Activated T-cell treated with anti-CD3 and anti-CD28 coated beads, Interleukin-2, amount 50 U/mL, for 72 hours (primary cell): ENCODE measurements at places on chromosomes 11 and 22. TPM values are rescaled to one million over a fixed set of nuclear protein-coding genes. Genes with fewer than 3 reads are reported as not detected.

DNA sequence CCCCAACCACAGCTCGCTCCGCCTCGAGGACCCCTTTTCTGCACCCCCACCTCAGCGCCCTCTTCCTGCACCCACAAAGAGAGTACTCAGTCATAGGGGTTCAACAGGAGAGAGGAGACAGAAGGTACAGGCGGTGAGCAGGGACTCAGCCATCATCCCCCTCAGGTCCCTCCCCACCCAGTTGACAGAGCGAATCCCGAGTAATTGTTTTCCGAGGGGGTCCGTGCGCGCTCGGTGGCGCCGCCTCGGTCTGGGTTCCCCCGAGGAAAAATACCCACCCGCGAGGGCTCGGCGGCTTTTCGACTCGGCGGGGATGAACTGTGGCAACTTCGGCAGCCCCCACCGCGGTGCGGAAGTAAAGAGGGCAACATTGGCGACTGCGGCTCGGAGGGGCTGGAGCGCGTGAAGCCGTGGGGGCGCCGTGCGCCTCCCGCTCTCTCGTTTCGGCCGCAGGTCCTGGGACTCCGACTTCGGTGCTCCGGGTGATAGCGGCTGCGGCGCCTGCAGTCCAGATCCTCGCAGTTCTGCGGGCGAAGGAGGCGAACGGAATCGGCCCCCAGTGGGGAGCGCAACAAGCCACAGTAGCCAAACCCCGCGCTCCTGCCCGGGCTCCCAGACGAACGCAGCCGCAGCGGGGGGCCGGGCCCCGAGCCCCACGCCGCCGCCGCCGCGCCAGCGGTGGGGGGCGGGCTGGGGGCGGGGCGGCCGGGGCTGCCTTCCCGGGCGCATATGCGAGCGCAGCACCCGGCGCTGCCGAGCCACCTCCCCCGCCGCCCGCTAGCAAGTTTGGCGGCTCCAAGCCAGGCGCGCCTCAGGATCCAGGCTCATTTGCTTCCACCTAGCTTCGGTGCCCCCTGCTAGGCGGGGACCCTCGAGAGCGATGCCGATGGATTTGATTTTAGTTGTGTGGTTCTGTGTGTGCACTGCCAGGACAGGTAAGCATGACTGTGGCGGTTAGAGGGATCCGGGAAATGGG is at the start of gene NELL1:
TSS of gene NELL1 (plus strand) at position 743 of the 976 bp plus-strand sequence.
- H3K27me3 ChIP-seq, result peaks cover 74% of the 10 kb centered on the region
- H3K36me3 ChIP-seq, result no peaks in the 10 kb centered on the region
- peak within 1 kb of the TSS; percentile 50 for H3K4me3 ChIP-seq
- no peak for DNase-seq
- H3K27ac ChIP-seq, result no peak within 1 kb of the TSS
- no peaks in the 10 kb centered on the region for H3K4me1 ChIP-seq

GRCh38 chr11:85595285-85595884 is 31.8 kb downstream of the DLG2 start:
- no peak for DNase-seq
- H3K4me1 ChIP-seq, result no peaks in the 10 kb centered on the region
- H3K4me3 ChIP-seq, result no peak overlapping the region
- no peaks in the 10 kb centered on the region for H3K36me3 ChIP-seq
- H3K27me3 ChIP-seq, result no peaks in the 10 kb centered on the region

DNA sequence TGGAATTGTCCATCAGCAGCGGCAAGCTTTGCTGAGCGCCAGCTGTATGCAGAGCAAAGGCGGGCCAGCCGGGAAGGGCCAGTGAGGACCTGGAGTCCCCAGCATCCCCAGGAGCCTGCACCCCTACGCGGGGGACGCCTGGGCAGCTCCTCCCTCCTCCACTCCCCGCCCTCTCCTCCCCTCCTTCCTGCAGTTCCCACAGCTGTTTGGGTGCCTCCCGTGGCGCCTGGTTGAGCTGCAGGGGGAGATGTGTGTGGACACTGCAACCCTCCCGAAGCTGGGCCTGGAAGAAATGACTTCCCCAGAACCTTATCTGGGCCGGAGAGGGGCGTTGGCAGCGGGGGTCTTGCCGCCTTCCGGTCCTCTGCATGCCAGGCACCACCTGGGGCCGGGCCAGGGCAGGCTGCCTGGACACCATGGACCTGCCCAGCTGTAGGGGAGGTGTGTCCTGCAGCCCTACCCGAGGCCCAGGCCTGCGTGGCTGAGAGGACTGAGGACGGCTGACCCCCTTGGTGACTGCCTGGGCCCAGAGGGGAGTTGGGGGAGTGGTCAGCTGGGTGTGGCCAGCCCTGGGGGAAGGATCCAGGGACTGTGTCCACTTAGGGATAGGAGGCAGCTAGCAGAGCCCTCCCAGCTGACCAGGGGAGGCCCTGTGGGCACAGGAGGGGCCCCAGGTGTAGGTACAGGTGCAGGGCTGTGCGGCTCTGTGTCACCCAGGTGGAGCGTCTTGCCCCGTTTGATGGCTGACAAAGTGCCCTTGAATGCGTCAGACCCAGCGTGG is 16.8 kb upstream of the MUC6 start:
- H3K27me3 ChIP-seq, result no peaks in the 10 kb centered on the region
- no peaks in the 10 kb centered on the region for H3K36me3 ChIP-seq
- no peaks in the 10 kb centered on the region for H3K4me1 ChIP-seq
- H3K4me3 ChIP-seq, result no peak overlapping the region

DNA sequence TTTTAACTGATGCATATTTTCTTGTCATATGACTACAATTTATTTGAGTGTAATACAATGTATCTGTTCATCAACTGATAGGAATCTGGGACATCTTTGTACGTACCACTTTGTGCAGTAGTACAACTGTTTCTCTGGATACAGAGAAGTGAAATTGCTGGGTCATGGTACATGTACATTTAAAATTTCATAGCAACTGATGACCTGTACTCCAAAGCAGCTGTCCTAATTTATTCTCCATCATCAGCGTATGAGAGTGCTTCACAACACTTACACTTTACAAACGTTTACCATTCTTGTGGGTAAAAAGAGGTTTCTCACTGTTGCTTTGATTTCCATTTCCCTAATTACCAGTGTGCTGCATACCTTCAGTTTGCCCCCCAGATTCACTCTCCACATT is 552.8 kb upstream of the CADM1 start:
- peaks cover 6% of the 10 kb centered on the region for H3K27me3 ChIP-seq
- no peak overlapping the region for H3K4me3 ChIP-seq
- H3K4me1 ChIP-seq, result no peaks in the 10 kb centered on the region
- no peak overlapping the region for H3K27ac ChIP-seq

Gene MUC15
- not detected for total RNA-seq

DNA sequence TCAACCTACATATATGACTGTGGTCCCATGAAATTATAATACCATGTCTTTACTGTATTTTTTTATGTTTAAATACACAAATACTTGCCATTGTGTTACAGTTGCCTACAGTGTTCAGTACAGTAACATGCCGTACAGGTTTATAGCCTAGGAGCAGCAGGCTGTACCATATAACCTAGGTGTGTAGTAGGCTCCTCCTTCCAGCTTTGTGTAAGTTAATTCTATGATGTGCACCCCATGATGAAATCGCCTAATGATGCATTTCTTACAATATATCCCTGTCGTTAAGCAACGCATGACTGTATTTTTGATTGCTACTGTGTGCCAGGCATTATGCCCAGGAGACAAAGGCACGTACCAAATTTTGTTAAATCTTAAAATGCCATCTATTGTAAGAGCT is 163.7 kb downstream of the LDLRAD3 start:
- no peaks in the 10 kb centered on the region for H3K36me3 ChIP-seq
- no peak for DNase-seq
- no peak overlapping the region for H3K27ac ChIP-seq
- H3K27me3 ChIP-seq, result no peaks in the 10 kb centered on the region
- H3K4me3 ChIP-seq, result no peak overlapping the region
- H3K4me1 ChIP-seq, result no peaks in the 10 kb centered on the region

Gene SPDYC
- not detected for total RNA-seq

GRCh38 chr11:120236169-120237107 is 3.5 kb upstream of the POU2F3 start:
- peaks cover 82% of the 10 kb centered on the region for H3K27me3 ChIP-seq
- H3K4me1 ChIP-seq, result no peaks in the 10 kb centered on the region
- H3K36me3 ChIP-seq, result no peaks in the 10 kb centered on the region
- H3K27ac ChIP-seq, result no peak overlapping the region
- no peak for DNase-seq
